ENCODE measurements at places on chromosomes 4 and X. TPM values are rescaled to one million over a fixed set of nuclear protein-coding genes. Genes with fewer than 3 reads are reported as not detected.

- DNase-seq, result no peak
Measured at GRCh38 chr4:186451982-186452381, 103.4 kb downstream of the MTNR1A start.

- DNase-seq, result no peak
Measured at GRCh38 chrX:154750301-154751202, at the start of gene GAB3. TSS of gene GAB3 (minus strand) at chrX:154751077. CDS start at chrX:154751025, 52 bp downstream.

- no peak for DNase-seq
Measured at GRCh38 chr4:101175896-101176676, 171.2 kb downstream of the PPP3CA start.

- DNase-seq, result no peak
Measured at GRCh38 chr4:119730671-119730950, 102.0 kb upstream of the PDE5A start.

GRCh38 chrX:13082206-13083065 lies 38.0 kb upstream of the FAM9C start:
- DNase-seq, result no peak

DNA sequence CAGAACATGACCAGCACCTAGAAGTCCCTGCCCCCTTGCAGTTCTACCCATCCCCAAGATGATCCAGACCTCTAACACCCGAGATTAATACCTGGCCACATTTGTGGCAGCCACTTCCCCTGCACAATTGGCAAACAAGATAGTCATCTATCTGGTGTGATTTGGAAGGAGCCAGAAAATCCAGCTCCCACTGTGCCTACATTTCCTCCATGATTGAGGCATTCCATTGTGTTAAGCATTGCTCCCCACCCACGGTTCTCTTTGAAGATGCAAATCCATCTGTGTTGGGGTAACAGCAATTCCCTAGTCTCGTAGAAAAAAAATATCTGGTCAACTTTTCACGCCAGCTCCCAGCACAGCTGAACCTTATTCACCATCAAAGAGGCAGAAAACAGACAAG lies 405.0 kb downstream of the BCOR start:
- DNase-seq, result peak; percentile 11

Gene GCNA
- total RNA-seq, result 2.2 TPM

GRCh38 chr4:47490550-47490949 lies 5.5 kb downstream of the ATP10D start:
- peak; percentile 31 for DNase-seq

GRCh38 chrX:48613502-48614160 lies 16.3 kb downstream of the WDR13 start:
- peak; percentile 6 for DNase-seq

DNA sequence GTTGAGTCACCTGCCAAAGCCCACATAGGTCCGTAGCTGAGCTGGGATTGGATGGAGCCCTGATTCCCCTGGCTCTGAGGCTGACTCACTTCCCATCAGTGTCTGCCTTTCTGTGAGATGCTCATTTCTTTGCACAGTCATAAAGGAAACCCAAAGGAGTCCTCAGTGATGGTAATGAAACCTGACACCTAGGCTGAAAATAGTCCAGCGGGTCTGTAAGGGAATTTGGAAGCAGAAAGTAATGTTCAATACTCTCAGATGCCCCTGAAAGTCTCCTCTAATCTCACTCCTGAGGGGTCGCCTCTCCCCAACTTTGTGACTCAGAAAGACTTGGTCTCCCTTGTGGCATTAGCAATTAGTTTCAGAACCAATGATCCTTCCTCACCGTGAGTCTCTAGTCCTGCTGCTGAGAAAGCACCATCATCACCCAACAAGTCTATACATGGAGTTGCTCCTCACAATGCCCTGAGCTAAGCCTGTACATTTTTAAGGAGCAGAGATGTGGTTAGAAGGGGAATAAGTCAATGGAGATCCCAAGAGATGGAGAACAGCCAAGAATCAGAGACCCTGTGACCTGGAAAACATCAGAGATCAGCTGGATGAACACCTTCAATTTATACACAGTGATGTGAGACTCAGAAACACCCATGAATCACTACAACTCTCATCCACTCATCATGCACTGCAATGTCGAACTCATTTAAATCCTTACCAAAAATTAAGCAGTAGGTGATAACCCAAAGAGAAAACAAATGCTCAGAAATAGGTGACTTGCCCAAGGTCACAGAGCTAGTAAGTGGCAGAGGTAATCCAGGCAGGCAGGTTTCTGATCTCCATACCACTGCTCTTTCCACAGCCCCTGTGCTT lies 219.0 kb upstream of the CPEB2 start:
- DNase-seq, result peak; percentile 56

DNA sequence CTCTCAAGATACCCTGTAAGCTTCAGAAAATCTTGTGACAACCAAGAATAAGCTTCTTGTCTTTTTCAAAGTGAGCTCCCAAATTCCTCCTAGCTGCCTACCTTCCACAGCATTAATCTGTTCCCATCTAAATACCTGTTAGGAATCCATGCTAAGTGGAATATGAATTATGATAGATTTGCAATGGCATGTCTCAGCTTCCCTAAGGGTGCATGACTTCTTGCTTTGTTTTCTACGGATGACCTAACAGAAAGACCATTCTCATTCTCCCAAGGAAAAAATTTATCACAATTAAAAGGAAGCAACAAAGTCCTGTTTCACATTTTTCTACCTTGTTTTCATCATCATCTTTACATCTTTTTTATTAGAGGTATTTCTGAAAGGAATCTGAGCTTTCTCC lies 532.7 kb downstream of the GRXCR1 start:
- no peak for DNase-seq

DNA sequence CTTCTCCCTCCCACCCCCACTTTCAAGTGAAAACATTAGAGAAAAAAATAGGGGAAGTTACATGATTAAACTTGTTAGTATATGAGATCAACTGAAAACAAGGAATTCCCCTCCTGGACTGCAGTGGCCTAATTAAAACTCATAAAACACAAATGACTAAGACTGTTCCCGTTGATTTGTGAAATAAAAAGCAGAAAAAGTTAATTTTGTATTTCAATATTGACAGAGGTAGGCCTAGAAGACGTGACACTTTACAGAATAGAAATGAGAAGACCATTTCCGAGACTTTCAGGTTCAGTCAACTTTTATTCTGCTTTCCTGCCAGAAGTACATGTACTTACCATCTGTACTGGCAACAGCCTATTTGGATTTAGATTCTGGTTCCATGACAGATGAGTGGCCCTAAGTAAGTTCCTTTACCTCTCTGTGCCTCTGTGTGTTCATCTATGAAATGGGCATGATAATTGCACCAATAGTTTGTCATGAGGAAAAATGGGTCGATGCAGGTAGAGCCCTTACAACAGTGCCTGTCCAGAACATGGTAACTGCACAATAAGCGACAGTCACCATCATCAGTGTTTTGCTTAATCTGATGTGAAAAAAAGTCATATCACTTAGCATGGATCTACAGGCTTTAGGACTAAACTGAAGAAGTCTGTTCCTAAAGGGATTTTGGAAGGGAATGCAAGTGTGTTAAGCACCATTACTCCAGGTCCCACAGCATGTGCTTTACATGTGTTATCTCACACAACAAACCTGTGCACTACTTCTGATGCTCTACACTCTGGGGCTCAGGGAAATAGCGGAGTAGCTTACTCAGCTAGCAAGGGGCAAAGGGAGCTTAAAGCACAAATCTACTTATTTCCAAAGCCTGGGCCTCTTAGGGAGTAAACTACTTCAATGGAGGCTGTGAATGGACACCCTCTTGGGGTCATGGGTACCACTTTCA lies 562.3 kb upstream of the DIPK2B start:
- DNase-seq, result peak; percentile 27

DNA sequence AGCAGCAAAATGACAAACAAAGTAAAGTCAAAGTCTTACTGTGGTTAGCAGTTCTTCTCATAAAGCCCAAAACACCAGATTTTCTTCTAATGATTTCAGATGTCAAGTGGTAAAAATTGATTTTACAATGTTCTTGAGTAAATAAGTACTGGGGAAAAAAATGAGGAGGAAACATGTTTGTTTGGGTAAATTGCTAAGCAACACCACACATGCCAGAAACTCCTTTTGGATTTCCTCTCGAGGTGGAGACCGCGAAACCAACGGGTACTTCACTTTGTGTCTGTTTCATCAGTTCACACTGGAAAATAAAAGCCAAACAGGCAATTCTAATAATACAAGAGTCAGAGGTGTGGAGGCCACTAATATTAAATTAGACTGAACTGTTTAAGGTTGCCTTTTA lies 4.6 kb upstream of the PKD2 start:
- DNase-seq, result peak; percentile 26

DNA sequence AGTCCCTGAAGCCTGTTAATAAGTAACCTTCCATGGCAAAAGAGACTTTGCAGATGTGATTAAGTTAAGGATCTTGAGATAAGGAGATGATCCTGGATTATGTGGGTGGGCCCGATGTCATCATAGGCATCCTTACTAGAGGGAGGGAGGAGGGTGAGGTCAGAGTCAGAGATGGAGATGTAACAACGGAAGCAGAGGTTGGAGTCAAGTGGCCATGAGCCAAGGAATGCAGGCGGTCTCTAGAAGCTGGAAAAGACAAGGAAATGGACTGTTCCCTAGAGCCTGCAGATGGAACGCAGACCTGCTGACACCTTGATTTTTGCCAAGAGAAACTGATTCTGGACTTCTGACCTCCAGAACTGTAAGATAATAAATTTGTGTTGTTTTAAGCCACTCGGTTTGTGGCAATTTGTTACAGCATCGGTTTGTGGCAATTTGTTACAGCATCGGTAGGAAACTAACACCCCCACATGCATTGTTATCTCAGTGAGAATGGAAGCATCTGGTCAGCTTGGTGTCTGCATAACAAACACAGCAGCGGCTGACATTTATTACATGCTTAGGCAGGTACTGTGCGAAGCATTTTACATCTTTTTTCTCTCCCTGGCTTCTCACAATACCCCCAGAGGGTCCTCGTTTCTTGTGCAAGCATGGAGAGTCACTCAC lies 55.6 kb downstream of the CLDN34 start:
- DNase-seq, result peak; percentile 82

- DNase-seq, result no peak
Measured at GRCh38 chr4:150211799-150212445, 133.7 kb downstream of the DCLK2 start.

DNA sequence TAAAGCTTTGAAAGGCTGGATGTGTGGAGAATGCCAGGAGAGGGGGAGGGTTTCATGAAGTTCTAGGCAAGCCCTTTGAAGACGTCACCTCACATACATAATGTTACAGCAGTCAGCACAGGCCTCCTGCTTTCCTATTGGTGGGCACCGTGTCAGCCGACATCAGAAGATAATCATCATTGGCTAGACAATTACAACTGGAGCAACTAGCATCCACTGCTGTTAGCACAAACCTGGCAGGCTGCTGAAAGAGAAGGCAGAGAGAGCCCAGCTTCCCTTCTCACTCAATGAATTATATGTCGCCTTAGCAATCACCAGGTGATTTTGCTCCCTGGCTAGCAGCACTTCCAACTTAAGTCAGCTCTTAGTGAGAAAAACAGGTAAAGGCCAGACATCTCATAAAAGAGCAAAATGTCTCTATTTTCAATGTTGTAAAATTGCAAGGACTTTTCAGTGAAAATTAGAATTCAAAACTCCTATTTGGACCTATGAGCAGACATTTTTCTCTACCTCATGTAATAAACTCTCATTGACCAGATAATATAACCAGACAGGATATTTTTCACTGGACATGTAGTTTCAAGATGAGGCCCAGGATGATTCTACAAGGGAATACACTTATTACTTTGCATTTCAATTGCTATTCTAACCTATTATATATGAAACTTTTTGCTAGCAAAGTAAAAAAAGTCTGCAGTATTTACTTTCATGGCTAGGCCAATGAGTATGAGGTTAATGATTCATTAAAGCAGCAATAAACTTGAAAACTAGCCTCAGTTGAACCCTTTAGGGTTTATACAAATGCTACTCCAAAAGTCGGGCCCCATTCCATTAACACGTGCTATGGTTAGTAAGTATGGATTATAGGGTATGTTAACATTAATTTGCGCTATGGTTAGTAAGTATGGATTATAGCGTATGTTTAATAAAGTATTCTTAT lies 4.3 kb downstream of the ELOVL6 start:
- peak; percentile 97 for DNase-seq
